ENCODE measurements at places on chromosomes 7 and 10.

GRCh38 chr10:19843487-19843886, 27.3 kb downstream of the PLXDC2 start:
- DNase-seq: no peak

- peak; percentile 48 for DNase-seq
Observed at GRCh38 chr10:133438711-133439273, 14.4 kb upstream of the SPRN start.

DNA sequence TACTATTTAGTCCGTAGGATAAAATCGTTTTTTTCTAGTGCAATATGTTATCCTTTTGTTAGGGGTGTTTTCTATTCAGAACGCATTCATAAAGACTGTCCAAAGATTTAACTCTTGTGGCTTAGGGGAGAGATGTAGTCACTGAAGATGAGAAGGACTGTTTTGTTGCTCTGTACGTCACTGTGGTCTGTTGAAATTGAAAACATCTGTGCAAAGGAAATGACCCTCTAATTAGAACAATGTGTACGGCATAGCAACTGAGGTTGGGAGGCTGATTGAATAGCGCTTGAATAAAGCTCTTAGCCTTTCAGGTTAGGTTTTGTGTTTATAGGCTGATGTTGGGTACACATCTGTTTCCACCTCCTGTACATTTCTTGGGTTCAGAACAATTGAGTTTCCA, 453.4 kb upstream of the AKR1E2 start:
- no peak for DNase-seq

DNA sequence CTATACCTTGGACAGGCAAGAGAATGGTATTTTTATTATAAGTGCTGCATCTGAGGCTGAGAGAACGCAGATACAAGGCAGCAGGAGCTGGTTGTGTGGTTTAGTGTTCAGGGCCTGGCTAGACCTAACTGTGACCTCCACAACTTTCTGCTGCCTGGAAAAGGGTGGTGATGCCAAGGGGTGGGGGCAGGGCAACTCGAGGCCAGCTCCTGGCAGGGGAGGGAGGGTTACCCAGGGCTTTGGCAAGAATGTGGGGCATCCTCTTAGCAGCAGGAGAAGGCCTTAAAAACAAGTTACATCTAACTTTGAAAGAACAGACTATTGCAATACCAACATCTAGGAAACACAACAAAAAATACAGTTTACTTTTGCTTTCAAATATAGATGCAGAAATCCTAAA, 13.0 kb downstream of the MXI1 start:
- no peak for DNase-seq

GRCh38 chr10:127908106-127908958, 1.4 kb downstream of the PTPRE start:
- no peak for DNase-seq

GRCh38 chr7:77413128-77413527, 3.0 kb downstream of the GSAP start:
- no peak for DNase-seq

DNA sequence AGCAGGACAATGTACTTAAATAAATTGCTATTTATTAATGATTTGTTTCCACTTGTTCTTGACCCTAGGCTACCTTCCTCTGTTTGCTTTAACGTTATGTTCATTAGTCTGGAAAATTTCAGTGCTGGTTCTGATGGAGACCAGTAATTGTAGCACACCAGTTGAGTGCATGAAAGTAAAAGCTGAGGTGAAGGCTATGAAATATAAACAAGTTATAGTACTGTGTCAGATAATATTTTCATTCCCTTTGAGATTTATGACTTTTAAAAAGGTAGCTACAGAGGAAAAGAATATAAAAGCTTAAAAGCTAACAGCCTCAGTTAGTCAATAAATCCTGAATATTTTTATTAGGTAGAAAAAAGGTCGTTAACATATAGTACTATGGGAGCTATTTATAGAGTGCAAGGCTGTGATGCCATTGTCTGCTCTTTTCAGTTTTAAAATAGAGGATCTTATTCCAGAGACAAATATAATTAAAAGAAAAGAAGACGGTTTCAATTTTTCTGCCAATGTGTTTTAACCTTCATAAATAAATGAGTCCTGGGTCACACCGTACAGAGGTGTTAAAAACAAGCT, 351.8 kb upstream of the ETV1 start:
- DNase-seq: no peak

GRCh38 chr7:12714379-12714737, 26.9 kb downstream of the ARL4A start:
- DNase-seq: no peak

DNA sequence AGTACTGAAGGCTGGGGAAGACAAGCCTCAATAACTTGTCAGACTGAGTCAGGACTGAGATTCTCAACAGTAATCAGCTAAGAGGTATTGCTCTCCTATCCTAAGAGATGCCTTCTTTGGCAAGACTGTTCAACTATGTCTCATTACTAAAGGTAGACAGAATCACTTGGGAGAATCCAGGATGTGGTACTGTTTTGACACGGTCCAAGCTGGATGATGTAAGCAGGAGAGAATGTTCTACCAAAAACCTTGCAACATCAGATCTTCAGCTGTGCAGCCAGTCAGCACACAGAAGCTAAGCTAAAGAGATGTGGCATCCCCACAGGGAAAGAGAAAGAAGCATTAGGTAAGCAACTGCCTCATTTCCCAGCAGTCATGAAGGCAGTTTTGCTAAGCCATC, 391.4 kb downstream of the NRG3 start:
- no peak for DNase-seq

- no peak for DNase-seq
Observed at GRCh38 chr7:85686401-85687181, 499.7 kb upstream of the SEMA3D start.

DNA sequence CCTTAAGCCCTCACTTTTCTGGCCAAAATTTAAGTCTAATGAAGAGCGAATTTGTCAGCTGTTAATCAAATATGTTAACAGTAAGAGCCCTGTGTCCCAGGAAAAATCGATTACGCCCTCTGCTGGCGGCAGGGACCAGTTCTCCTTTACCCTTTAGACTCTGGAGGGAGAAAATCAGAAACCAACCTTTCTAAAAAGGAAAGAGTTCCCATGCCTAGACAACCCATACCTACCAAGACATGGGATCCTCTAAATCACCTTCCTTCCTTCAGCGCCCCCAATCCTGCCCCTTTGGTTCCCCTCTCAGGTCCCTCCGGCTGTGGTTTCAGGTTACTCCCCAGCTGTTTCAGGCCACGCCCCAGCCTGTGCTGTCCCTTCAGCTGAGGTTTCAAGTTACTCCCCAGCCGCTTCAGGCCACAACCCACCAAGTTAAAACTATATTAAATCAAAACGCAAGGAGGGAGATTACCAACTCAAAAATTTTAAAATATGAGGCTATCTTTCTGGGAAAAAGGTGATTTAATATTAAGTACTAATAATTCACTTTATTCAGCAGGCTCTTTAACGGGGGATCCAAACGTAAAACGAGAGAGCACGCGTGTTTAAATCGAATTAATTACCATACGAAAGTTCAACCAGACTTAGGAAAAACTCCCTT, 1.4 kb upstream of the AKR1B15 start:
- peak; percentile 64 for DNase-seq

DNA sequence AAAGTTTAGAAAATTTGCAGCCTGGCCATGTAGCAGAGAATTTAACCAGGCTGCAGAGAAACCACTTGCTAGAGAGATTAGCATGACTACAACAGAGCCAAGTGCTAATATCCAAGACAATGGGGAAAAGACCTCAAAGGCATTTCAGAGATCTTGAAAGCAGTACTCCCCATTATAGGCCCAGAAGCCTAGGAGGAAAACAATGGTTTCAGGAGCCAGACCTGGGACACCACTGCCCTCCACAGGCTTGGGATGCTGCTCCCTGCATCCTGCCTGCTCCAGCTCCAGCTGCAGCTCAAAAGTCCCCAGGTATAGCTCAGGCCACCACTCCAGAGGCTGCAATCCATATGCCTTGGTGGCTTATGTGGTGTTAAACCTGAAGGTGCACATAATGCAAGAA, 101.5 kb upstream of the TMEM72 start:
- DNase-seq: no peak

DNA sequence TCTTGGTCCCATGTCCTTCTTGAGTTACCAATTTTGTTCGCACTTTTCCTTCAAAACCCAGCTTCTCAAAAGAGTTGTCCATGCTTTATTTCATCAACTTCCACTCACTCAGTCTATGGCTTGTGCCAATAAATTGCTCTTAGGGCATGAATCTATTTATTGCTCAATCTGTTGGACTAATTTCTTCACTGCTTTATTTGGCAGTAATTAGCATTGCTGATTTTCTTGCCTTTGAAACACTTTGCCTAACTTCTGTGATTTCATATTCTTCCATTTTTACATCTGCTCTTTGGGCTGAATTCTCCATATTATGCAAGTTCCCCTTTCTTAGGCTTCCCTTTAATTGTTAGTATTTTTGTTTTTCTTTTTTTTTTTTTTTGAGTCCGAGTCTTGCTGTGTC, 16.8 kb downstream of the DLD start:
- DNase-seq: no peak

GRCh38 chr7:112357136-112357535, 93.1 kb upstream of the IFRD1 start:
- DNase-seq: no peak

GRCh38 chr7:156230576-156230975, 410.0 kb upstream of the RNF32 start:
- no peak for DNase-seq

DNA sequence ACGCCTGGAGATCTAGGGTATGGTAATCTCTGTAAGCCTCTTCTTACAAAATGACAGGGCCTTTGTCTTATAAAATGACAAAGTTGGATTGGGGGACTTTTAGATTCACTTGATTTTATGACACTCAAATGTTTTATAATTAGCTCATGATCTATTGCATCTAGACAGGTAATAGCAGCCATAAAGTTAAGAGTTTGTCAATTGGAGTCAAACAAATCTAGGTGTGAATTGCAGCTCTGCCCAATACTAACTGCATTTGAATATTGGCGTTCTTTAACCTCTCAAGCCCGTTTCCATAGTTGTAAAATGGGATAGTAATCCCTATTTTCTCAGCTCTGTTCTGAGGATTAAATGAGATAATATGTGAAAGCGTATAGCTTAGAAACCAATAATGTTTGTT, 14.1 kb upstream of the MRC1 start:
- DNase-seq: no peak

GRCh38 chr10:68442971-68443370, 28.8 kb downstream of the DNA2 start:
- DNase-seq: no peak

DNA sequence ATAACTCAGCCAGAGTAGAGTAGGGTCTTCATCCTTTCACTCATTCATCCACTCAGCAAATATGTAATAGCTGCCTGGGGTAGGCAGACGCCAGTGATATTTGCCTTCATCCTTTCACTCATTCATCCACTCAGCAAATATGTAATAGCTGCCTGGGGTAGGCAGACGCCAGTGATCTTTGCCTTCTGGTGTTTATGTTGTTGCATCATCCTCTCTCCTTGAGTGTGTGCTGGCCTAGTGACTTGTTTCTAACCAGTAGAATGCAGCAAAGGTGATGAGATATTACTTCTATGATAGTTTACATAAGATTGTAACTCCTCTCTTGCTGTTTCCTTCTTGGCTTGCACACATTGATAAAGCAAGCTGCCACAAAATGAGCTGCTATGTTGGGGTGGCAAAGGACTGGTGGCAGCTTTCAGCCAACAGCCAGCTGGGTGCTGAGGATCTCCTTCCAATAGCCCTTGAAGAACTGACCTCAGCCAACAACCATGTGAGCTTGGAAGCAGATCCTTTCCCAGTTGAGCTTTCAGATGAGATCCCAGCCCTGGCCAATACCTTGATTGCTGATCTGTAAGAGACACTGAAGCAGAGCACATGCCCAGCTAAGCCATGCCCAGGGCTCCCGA, 23.2 kb upstream of the MTPN start:
- DNase-seq: no peak

GRCh38 chr7:42385912-42386311, 148.9 kb upstream of the GLI3 start:
- DNase-seq: no peak

DNA sequence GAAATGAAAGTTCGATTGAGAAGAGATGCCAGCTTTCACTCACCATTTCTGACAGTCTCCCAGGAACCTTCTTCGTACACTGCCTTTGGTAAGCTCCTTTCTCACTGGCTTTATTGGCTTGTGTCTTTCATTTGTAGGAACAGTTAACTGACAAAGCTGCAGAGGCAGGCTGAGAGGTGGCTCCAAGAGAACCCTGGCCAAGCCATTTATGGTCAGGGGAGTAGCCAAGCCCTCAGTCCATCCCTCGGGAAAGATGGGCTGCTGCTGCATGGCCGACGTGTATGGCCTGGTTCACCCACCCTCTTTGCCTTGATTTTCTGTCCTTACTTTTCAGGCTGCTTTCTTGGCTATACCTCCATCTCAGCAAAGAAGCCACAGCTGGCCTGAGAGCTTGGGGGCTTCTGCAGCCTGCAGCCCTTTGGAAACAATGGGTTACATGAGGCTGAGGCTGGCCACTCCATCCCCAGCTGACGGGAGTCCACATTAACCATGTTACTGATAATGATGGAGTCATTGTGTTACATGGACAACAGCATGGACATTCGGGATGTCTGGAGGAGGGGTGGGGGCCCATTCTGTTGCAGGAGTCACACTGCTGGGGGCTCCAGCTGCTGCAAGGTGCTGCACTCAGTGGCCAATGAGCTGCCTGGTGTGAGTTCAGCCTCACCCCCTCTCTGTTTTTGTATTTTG, at the start of gene OPALIN:
OPALIN (minus strand) TSS at position 152 of the 690 bp plus-strand sequence; CDS start at position 46, 106 bp downstream.
- no peak for DNase-seq

- no peak for DNase-seq
Observed at GRCh38 chr7:70356787-70357328, 758.6 kb downstream of the AUTS2 start.

DNA sequence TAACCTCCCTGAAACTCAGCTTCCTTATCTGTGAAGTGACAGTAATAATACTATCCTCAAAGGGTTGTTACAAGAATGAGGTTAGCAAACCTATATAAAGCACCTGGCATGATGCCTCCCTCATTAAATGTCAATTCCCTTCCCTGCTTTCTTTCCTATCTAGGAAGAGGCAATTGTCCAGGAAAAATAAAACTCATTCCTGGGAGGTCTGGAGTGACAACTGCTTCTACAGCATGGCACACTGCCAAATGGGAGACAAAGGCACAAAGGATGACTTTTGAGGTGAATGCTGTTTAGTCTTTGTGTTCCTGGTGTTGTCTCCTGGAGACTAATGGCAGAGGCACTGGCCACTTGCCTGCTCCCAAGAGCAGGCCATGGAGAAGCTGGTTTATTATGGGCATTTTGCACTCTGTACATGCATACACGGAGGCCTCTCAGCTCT, 32.2 kb upstream of the PDE1C start:
- no peak for DNase-seq

DNA sequence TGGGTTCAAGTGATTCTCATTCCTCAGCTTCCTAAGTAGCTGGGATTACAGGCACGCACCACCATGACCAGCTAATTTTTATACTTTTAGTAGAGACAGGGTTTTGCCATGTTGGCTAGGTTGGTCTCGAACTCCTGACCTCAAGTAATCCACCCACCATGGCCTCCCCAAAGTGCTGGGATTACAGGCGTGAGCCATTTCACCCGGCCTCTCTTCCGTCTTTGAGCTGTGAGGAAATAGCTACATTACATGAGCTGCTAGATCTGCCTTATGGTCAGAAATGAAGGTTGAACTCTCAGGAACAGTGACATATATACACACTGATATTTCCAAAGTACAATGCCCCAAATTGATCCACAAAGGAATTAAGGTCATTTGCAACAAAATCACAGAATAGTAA, 2.4 kb downstream of the BLVRA start:
- DNase-seq: no peak

GRCh38 chr7:30260246-30260768, 24.1 kb upstream of the ZNRF2 start:
- DNase-seq: no peak

- DNase-seq: no peak
Observed at GRCh38 chr7:41679566-41679965, 23.3 kb downstream of the INHBA start.

Data from CD4-positive, CD25-positive, alpha-beta regulatory T cell (primary cell).